ENCODE measurements at places on chromosomes 1 and 21.

DNA sequence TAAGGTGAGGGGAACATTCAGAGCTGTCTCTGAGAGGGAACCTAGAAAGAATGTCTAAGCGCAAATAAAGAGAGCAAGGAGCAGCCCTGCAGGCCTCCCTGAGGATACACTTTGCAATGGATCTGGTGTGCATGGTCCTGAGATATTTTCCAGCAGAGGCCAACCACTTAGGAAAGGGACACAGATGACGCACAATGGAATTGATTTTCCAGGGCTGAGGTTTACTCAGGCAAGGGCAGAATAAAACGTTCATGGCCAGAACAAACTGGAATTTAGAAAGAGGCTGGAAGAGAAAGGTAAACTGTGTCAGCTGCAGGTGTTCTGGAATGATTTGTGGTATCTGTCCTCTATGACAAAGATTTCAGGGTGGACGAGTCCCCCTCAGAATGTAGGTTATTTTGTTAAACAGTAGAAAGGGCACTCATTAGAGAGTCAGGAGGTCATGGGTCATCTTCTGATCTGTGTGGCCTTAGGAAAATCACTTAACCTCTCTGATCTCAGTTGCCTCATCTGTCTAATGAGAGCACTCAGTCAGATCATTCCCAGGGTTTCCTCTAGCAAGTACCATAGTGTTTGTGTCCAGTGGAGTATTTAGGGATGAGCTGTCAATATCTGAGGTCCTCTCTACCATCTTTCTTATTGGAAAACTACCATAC, 61.8 kb upstream of the PGBD5 start:
- DNase-seq: no peak

DNA sequence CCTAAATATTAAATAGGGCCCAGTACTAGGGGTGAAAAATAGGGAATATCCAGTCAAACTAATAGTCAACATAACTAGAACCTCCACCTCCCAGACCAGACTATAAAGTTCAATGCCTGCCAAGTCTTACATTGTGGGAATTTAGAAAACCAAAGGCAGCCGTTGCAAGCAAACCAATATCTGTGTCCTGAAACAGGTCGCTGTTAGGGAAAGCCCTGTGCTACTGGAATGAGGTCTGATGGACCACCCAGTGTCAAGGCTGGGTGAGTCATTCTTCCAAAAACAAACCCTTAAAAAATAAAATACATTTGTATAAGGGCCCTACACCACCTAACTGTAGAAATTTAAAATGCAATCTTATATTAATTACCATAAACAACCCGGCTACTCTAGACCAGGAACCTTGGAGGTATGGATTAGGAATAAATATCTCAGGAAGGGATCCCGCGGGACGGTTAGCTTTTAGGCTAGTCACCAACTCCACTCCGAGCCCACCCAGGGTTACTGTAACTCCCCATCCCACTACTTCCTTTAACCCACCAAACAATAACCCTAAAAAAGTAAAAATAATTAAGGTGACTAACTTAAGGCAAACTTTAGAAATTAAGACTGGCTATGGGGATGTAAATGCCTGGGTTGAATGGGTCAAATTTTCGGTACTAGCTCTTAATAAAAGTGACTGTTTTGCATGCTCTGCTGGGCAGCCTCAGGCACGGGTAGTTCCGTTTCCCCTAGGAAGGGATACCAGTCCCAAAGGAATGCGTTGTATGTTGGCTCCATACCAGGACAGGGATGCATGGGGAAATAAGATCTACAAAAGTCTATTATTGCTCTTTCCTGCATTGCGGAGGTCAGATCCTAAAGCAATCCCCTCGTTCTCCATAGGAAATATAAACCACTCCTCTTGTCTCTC, 65.4 kb upstream of the TLR5 start:
- DNase-seq: no peak

DNA sequence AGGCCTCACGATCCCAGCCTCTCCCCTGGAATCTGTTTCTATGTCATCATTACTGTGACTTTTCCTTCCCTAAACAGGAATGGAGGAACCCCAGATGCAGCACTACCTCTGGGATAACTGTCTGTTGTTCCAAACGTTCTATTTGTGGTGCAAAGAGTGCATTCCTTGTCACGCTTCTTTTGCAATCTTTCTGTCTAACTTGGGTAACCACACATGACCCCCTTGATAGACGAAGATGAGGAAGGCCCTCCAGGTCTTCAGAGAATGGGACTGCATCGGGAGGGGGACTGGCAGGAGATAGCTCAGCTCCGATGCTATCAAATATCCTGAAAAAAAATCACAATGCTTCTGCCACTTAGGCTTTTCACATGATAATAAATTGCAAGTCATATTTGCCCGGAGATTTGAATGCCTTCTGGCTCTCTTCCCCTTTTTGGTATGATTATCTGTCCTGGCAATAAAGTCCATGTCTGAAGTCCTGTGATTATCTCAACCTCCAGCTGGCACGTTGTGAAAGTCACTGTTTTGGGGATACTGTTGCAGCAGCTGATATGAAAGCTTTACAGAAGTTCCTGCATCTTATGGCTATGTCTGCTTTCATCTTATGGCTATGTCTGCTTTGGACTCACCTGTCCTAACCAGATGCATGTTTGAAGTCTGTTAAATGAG, 148.7 kb upstream of the LMO4 start:
- no peak for DNase-seq

DNA sequence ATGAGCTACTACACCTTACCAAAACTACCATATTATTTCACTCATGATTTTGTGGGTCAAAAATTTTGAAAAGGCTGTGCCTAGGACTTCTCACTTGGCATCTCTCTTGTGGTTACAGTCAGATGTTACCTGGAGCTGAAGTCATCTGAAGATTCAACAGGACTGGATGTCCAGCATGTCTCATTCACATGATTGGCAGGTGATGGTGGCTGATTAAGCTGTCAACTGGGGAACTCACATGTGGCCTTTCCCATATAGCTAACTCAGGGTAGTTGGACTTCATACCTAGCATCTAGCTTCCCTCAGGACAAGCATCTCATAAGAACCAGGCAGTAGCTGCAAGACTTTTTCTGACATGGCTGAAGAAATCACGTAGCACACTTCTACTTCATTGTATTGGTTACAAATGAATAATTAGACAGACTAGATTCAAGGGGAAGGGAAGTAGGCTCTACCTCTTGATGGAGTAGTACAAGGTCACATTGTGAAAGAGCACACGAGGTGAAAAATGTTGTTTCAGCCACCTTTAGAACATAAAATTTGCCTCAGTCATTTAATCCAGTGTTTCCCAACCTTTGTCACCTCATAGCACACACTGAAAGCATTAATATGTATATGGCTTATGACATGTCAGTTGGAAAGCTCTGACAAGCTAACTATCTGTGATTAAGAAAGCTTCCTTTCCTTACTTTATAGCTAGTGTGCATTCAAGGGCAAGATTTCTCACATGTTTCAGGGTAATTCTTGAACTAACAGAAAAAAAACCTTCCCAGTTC, 68.0 kb upstream of the PTGFRN start:
- no peak for DNase-seq

- no peak for DNase-seq
These were observed 62.8 kb downstream of the TOR3A start for GRCh38 chr1:179144626-179145025.

- DNase-seq: no peak
These were observed 3.6 kb downstream of the KIAA0040 start for GRCh38 chr1:175188936-175189335.

DNA sequence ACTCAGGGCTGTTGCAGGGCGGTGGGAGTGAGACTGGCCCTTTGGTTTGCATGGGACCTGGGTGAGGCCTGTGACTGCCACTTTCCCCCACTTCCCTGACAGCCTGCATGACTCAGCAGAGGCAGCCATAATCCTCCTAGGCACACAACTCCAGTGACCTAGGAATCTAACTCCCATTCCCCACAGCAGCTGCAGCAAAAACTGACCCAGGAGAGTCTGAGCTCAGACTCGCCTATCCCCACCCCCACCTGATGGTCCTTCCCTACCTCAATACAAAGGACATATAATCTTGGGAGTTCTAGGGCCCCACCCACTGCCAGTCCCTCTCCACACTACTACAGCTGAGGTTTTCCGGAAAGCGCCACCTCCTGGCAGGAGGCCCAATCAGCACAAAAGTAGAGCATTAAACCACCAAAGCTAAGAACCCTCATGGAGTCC, 26.7 kb downstream of the NDC1 start:
- no peak for DNase-seq

- DNase-seq: no peak
These were observed 31.7 kb upstream of the RALGPS2 start for GRCh38 chr1:178693366-178693765.

GRCh38 chr1:19661721-19662228, 2.9 kb upstream of the HTR6 start:
- DNase-seq: no peak
